ENCODE measurements at places on chromosomes 5 and 9.

DNA sequence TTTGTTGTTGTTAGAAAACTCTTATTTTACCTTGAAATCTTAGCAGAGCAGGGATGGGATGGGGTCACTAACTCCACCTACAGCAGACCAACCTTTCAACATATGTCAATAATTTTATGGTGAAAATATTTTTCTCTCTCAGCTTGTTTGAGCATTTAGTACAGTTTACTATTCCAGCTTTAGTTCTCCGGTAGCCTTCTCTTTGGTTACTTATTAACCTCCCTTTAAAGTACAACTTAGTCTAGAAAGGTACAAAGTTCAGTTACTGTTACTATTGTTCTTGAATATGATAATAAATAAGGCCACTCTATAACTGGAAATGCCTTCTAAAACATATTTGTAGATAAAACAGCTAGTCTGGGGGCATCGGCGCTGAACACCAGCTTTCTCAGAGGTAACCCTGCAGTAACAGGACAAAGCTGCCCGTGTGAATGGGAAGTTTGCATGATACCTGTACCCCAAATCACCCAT, 233.3 kb downstream of the PCSK1 start:
- no peak for DNase-seq

DNA sequence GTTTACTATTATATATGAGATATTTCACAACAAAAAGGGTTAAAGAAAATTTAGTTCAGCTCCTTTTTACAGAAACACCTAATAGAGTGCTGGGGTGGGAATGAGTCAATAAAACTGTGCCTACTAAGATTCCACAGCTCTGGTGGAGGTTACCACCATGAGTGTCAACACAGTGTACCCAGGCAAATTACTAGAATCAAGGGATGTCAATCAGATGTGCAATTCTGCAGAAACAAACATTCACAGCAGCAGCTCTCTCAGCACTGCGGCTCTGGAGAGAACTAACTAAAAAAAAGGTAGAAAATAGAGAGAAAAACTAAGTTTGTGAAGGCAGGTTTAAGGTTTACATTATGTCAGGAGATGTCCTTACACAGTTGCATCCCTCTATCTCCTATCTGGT, 1313.0 kb downstream of the MAT2B start:
- DNase-seq = no peak

DNA sequence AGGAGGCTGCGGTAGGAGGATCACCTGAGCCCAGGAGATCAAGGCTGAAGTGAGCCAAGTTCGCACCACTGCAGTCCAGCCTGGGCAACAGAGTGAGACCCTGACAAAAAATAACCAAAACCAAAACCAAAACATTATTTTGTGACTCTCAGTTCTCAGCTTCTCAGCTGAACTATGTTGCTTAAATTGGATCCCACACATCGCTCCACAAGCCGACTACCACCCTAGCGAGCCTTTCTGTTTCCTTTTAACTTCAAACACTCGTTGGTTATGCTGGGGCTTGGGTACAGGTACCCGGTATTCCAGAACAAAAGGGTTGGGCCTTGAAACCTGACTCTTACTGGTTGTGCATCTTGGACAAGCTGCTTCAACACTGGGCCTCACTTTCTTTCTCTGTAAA, 3.8 kb upstream of the PTGS1 start:
- DNase-seq = no peak

GRCh38 chr5:113057557-113057984, 81.0 kb downstream of the DCP2 start:
- DNase-seq = no peak

- no peak for DNase-seq
Observed at GRCh38 chr9:93072383-93072795, 13.9 kb downstream of the SUSD3 start.

DNA sequence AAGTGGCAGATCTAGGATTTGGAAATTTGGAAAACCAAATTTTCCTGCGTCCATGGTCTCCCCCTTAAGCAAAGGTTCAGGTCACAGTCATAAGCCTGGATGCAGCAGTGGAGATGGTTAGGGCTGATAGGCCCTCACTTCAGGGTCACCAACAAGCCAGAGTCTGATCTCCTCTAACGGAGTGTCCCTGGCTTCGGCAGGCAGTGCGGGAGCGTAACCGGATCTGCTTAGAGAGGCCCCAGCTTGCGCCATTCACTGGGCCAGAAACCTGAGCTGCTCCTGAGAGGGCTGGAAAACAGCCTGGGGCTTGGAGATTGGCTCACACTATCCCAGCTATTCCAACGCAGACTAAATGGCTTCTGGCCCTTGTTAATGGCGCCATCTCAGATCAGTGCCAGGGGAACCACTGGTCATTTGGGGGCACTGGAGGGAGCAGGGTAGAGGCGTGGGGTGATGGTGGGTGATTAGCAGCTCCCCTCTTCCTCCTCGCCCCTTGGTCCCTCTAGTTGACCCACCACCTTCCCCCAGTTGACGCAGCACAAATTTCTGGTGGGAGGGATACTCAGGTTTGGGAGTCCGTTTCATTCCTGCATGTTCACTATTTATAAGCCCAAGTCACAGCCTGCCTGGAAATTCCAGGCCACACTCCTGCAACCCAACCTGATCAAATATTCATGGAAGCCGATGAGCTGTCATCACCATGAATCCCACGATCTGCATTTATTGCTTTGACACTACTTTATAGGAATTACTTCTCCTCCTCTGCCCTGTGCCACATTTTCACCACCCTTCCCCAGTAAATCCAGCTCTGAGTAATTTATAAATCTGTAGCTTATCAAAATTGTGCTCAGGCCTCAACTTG, 134.6 kb upstream of the CPEB4 start:
- DNase-seq = peak; percentile 76

DNA sequence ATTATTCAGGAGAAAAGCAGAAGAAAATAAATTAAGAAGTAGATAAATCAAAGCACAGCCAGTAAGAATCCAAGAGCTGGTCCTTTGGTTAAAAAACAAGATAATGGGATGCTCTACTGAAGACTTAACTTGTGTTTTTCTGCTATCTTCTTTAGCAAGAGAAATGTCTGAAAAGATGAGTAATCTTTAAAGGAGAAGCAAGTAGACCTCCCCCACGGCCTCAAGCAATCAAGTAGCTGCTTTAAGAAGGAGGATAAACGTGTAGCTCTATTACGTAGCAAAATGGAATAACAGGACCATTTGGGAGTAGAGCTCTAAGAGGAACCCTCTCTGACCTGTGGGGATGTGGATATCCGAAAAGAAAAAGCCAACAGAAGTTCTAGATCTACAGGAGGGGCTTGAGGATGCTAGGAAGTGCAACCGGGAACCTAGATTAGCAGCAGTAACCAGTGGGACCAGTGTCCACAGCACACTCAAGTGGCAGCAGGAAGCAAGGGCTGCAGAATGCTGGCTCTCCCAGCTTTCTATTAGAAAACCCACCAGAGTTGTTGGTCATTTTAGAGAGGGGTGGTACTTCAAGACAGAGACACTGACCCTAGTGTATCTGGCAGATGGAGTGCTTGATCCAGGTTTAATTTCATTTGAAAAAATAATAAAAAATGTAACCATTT, 185.4 kb downstream of the GABBR2 start:
- DNase-seq = no peak

- peak; percentile 85 for DNase-seq
Observed at GRCh38 chr5:160434022-160434531, 12.4 kb downstream of the PTTG1 start.

- no peak for DNase-seq
Observed at GRCh38 chr5:151870820-151871219, 53.8 kb downstream of the GLRA1 start.
